Fibroblast of the aortic adventitia (primary cell): ENCODE measurements at places on chromosomes 7 and 10.

GRCh38 chr10:33005322-33006301 lies 47.6 kb upstream of the ITGB1 start:
- DNase-seq: peak; percentile 95

DNA sequence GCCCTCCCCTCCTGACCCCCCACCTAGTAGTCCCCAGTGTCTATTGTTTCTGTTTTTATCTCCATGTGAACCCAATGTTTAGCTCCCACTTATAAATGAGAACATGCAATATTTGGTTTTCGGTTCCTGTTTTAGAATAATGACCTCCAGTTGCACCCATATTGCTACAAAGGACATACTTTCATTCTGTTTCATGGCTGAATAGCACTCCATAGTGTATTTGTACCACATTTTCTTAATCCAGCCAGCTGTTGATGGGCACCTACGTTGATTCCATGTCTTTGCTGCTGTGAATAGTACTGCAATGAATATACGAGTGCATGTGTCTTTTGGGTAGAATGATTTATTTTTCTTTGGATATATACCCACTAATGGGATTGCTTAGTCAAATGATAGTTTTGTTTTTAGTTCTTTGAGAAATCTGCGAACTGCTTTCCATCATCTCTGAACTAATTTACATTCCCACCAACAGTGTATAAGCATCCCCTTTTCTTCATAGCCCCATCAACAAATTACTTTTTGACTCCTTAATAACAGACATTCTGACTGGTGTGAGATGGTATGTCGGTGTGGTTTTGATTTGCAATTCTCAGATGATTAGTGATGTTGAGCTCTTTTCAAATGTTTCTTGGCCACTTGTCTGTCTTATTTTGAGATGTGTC lies 128.4 kb upstream of the PHYHIPL start:
- DNase-seq: no peak

GRCh38 chr10:103055105-103055504 lies 137.0 kb downstream of the CNNM2 start:
- DNase-seq: no peak

- no peak for DNase-seq
Observed at GRCh38 chr7:28871631-28872030, 86.5 kb downstream of the TRIL start.

DNA sequence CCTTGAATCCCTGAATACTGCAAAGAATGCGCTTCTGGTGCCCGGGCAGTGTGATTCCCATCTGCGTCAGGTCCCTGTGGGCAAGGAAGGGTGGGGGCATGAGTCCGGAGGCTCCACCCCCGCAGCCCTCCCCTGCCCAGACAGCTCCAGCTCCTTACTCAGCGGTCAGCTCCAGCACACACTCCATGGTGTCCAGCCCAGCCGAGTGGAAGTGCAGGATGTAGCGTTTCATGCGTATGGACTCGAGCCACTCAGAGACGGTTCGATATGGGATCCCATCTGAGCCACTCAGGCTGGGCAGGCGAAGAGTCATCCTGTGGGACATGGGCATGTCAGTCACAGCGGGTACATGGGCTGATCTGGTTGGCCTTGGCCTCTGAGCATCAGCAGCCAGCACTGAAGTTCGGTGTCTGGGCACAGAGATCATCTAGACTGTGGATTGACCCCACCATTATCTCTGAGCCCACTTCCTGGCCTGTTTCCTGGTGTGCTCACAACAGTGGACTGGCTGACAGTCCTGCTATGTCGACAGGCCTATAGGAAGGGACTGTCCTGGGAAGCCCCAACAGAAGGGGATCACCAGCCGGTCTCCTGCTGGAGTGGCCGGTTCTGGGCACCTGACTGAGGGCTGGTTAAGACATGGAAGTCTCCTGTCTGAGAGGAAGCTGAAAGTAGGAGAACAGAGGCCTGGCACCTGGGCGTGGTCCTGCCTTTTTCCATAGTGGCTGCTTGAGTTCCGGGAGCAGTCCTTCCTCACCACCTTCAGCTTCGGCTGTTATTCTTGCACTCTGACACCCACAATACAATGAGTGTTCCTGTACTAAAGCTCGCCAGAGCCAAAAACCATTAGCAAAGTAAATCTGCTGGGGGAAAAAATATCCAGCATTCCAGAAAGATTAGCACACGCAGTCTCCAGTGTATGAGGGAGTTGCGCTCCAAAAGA lies 10.6 kb downstream of the ZYX start:
- DNase-seq: peak; percentile 95

- no peak for DNase-seq
Observed at GRCh38 chr10:1648648-1649047, 88.7 kb downstream of the ADARB2 start.

DNA sequence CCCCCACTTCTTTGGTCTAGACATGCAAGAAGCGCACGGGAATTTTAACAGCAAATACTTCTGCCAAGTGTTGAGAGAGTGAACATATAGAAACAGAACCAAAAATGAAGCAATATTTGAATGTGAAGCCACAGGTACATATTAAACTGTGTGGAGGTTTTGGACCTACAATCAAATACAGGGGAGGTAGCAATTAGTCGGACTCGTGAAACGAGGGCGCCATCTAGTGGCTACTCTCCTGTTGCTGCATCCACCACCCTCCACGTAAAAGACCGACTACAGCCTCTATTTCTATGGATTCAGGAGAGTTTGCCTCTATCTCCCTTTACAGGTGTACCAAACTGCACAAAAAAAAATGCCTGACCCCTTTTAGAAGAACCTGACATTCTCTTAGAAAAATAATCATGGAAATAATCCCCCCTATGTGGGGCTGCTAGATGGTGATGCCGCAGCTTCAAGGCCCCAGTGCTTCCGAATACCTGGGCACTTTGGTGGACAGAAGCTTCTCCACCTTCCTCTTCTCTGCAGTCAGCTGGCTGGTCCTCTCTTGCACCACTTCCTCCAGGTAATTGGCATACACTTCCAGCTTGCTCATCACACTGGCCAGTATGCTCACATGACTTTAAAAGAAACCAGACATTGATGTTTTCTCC lies 31.7 kb downstream of the TECTB start:
- DNase-seq: peak; percentile 85

DNA sequence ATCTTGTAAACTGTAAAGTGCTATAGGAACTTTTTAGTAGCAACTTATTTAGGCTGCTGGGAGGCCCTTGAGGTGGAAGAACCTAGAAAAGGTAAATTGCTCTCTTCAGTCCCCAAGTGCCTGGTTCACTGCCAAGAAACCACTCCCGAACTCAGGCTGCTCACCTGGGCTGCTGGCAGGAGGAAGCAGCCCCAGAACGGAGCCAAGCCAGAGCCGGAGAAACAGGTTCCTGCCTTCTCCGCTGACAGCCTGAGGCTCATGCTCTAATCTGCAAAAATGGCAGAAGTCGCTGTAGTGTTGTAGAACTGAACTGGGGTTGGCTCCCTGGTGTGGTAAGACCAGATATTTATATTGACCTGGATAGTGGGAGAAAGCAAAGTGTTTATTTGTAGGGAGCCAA lies 136.0 kb downstream of the CUL2 start:
- no peak for DNase-seq

GRCh38 chr10:47262606-47263533 lies 37.1 kb upstream of the GDF10 start:
- DNase-seq: peak; percentile 39

DNA sequence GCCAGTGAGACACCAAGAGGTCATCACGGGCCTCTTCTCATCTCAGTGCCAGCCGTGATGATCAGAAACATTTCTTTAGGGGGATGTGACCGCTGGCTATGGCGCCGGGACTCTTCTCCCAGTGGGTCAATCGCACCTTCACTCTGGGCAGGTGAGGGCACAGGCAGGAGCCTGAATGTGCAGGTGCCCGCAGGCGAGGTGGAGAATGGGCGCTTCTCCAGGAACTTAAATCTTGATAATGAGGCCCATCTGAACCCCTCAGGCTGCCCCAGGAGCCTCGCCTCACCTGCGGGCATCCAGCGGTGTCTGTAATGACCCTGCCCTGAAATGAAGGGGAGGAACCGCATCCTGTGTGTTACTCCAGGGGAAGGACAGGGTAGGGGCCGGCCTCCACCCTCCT lies 204.7 kb downstream of the ADARB2 start:
- DNase-seq: no peak

DNA sequence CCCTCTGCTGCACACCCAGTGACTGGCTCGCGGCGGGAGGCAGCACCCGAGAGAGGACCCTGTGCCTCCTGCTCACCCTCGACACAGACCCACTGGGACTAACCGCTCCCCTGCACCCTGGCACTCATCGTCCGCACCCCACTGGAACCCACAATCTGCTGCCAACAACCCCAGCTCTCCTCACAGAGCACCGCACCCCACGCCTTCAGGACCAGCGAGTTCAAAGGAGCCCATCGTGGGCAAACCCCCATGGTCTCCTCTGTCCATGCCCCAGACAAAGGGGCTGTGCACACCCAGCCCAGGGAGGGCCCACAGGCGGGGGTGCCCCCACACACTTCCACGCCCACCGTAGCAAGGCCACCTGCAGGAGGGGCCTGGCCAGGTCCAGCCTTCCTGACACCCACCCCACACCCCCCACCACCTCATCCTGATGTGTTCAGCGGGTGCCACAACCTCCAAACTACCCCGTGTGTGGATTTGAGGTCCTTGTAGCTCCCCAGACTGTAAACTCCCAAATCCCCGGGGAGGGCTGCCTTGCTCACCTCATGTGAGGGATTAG lies 14.0 kb downstream of the RASGEF1A start:
- DNase-seq: no peak

- DNase-seq: no peak
Observed at GRCh38 chr7:104775531-104775930, 238.5 kb upstream of the KMT2E start.

- DNase-seq: no peak
Observed at GRCh38 chr10:101832325-101832771, 11.3 kb downstream of the KCNIP2 start.

- no peak for DNase-seq
Observed at GRCh38 chr7:129643550-129644170, 32.1 kb downstream of the NRF1 start.

DNA sequence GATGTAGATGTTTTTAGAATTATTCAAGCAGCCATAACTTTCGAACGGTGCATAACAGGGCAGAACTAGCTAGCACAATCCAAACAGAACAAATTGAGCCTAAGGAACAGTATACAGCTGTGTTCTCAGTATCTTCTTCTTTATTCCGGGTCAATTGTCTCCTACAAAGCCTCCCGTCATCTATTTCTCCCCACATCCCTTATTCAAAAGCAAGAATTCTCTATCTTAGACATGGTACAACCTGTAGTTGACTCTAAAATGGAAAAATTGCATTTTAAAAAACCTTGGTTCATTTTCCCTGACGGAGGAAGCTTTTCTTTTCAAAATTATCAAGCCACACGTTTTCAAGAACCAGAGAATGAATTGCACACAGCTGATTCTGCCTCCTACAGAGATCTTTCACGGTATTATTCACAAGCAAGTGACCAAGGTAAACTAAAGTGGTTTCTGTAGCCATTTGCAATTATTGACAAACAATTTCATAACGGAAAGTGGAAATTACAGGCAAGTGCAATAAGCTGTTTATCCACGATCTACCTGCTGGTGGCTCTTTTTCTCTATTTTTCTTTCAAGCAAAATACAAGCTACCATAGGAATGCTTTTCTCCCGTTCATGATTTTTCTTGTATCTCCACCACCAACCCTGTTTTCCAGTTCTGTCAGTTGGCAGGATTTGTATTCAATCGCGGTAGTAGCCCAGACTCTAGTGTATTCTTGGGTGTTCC lies 2.3 kb downstream of the GRM8 start:
- peak; percentile 0 for DNase-seq

GRCh38 chr7:139735912-139736595 lies 41.7 kb downstream of the HIPK2 start:
- no peak for DNase-seq

DNA sequence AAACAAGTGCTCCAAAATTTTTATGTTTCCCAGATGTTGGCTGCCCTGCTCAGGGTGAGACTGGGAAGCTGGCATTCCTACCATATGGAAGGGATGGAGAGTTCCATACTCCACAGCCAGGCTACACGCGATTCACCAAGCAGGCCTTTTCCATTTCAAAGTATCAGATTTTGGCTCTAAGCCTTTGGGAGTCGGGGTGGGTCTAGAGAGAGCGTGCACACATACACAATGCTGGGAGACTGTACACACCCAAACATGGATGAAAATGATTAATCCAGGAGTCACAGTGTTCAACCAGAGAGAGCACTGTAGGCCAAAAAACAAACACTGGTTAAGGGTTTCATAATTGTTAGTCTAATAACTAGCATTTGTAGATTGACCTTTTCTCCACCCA lies 295.0 kb downstream of the BICC1 start:
- DNase-seq: peak; percentile 99

- peak; percentile 88 for DNase-seq
Observed at GRCh38 chr10:24556750-24557742, 166.6 kb downstream of the ARHGAP21 start.

DNA sequence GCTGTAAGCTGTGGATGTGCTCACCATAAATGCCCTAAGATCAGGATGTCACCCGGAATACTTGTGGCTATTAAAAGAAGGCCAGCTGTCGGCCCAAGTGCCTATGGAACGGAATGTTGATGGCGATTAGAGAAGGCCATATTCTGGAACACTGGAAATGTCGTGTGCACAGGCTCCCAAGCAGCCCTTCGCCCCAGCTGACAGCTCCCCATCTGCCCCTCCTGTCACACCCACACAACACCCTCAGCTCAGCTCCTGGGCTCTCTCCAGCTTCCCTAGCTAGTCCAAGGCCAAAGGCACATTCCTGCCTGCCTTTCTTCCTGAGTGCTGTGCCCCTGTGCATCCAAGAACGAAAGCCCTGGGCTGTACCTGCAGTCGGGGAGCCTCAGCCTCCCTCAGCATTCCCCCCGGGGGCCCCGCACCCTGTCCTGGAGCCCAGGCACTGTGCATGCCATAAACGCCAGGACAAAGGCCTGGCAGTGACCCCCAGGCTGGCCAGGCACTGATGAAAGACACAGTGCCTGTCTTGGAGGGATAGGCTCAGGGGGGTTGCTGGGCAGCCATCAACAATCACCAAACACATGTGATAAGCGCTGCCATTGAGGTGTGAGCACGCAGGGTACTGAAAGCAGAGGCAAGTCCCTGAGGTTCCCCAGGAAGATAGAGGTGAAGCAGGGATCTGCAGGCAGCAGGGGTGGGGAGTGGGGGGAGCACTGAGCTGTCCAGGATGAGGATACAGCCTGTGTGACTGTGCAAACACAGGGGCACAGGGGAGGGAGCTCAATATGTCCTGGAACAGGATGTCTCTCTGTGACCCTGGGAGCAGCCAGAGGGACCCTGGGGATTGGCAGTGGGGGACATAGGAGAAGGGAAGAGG lies 3.7 kb upstream of the LDB3 start:
- DNase-seq: no peak

GRCh38 chr7:156948361-156948760 lies 1.2 kb upstream of the NOM1 start:
- DNase-seq: no peak

- no peak for DNase-seq
Observed at GRCh38 chr10:131569851-131570715, 258.6 kb upstream of the TCERG1L start.

GRCh38 chr10:94006591-94007550 lies 13.1 kb downstream of the PLCE1 start:
- peak; percentile 95 for DNase-seq

GRCh38 chr10:104479906-104480593 lies 126.4 kb downstream of the CFAP58 start:
- DNase-seq: peak; percentile 81
